Hematopoietic multipotent progenitor cell treated with erythropoietin and hydrocortisone succinate and interleukin-3 and kit ligand, for 8 days (in vitro differentiated cells): ENCODE measurements at places on chromosomes 3 and 15.

- no peak for DNase-seq
Measured at GRCh38 chr3:106589311-106589942, 720.6 kb upstream of the CBLB start.

DNA sequence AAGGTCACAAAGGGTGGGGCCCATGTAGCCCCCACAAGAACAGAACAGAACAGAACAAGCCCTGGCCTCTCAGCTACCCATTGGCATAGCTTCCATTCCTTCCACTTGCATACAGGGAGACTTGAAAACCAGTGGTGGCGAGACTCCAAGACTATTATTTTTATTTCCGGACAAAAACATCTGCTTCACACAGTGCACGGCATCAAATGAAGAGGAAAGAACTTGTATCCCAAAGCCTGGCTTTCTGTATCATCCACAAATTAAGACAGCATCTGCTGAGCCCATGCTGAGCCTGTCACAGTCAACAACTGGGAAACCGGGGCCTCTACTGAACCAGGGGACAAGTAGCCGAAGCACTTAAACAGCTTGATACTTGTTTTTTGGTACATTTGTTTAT is 56.0 kb downstream of the CLEC3B start:
- DNase-seq: no peak

- DNase-seq: no peak
Measured at GRCh38 chr3:191959876-191960413, 499.0 kb downstream of the PYDC2 start.

DNA sequence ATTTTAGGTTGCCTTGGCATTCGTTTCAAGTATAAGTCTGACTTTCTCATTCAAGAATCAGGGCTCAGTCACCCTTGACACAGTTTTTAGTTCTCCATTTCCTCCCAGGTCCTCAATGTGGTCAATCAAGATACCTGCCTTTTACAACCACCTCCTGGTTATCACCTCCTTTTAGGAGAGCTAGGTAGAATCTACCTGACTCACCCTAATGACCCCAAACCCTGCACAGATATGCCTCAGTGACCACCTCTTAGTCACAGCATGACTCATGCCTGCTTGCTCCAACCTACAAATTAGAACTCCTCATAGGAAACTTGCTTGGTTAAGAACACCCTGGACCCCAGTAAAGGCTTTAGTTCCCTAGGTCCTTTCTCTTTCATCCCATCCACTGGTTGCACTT is 22.5 kb downstream of the DMXL2 start:
- no peak for DNase-seq

DNA sequence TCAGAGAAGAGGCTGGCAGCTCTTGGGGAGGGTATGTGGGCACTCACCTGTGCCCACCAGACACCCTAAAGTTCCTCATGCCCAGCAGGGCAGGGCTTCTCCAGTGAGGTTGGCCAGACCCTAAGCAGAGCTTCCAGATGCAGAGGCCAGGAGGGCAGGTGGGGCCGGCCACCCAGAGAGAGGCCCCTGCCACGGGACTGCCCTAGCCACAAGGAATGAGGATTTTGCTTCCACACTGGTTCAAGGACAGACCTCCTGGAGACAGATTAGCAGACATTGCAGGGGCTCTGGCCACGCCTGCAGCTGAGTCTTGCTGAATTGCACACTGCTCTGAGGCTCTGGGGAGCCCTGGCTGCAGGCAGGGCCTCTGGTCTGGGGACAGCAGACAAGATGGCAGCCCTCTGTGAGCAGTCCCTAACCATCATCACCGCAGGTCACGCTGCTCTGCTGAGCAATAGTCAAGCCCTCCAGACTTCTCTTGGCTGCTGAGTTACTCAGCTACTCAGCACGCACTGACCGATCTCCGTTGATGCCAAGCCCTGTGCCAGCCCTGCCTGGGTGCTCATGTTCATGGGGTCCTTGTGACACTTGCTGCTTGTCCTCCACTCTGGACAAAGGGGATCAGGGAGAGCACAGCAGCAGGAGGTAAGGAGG is 117.4 kb upstream of the ABHD17C start:
- no peak for DNase-seq

GRCh38 chr15:92152983-92153382 is 240.7 kb upstream of the ST8SIA2 start:
- DNase-seq: no peak

DNA sequence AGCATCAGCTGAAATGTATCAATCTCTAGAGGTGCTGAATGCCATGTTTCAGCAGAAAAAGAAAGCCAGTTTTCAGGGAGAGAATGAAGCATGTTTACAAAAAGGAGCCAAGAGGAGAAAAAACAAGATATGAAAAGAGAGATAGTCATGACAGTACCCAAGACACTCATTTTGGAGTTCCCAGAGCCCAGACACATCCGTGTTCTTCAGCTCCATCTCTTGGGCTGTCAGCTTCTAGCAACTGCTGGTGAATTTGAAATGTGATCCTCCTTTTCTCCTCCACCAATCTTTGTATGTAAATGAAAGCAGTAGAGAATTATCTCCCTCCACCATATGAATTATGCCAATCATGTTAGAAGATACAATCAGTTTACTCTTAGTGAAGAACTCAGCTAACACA is 93.0 kb upstream of the SLC25A36 start:
- no peak for DNase-seq

- peak; percentile 75 for DNase-seq
Measured at GRCh38 chr3:48273594-48274211, 32.8 kb downstream of the ZNF589 start.

DNA sequence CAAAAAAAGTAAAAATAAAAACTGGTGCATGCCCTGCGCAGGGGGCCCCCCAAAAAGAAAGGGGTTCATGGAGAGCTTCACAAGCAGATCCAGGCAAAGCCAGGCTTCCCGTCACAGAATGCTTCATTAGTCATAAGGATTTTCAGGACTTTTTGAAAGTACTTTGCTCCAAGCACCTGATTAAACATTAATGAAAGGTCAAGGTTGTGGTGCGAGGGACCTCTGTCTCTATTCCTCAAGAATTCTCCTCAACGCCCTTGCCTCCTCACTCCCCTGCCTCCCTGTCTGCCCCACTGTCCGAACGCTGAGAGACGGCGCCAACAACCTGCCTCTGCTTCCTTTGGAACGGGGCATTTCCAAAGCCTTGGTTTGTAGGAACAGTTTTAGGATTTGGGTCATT is 240.1 kb upstream of the IGF1R start:
- DNase-seq: no peak

- peak; percentile 15 for DNase-seq
Measured at GRCh38 chr3:23113455-23114171, 89.5 kb upstream of the UBE2E2 start.

- no peak for DNase-seq
Measured at GRCh38 chr3:14716591-14716990, 41.6 kb downstream of the C3orf20 start.

GRCh38 chr15:29090617-29091466 is 178.8 kb downstream of the NSMCE3 start:
- DNase-seq: peak; percentile 42

- no peak for DNase-seq
Measured at GRCh38 chr3:119598410-119599098, 869 bp downstream of the PLA1A start.

DNA sequence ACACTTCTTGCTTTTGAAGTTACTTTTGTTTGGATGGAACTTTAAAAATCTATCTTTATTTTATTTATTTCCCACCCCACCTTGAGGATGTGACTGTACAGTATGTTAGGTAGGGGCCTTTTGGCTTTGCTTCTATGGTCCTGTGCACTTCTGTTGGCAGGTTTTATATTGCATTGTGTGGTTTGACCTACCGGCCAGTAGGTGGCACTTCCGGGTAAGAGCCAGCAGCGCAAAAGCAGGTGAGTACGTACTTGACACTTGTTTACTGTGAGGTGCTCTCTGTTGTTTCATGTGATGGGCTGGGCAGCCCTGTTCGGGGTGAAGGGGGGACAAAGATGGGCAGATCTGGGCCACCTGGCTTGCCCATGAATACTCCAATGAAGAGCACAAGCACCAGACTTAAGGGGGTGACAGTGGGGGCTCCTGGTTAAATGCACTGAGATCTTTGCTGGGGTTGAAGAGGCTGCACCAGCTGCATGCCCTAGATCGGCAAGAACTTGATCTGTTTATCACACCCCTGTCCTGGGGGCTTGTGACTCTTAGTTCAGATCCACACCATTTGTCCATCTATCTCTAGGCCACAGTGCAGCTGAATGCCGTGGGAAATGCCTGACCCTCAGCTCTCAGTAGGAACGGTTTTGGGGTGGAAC is 131.6 kb downstream of the NLGN1 start:
- DNase-seq: peak; percentile 36

DNA sequence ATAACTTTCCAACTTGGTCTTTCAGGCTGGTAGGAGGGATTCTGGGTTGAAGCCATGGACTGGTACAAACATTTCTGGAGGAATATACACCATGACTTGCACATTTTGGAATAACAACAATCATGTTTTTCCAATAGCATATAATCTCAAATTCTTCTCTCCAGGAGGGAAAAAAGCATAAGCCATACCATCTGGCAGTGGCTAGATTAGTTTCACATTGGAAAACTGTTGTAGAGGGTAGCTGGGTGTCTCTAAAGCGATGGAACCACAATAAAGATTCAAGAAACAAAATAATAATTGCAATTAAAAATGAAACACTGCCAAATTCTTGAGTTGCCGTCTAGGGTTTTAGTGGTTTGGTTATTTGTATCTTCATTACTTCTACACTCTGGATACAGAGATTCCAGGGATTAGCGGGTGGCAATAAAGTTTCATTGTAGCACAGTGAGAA is 278.5 kb upstream of the RASGRP1 start:
- DNase-seq: no peak

DNA sequence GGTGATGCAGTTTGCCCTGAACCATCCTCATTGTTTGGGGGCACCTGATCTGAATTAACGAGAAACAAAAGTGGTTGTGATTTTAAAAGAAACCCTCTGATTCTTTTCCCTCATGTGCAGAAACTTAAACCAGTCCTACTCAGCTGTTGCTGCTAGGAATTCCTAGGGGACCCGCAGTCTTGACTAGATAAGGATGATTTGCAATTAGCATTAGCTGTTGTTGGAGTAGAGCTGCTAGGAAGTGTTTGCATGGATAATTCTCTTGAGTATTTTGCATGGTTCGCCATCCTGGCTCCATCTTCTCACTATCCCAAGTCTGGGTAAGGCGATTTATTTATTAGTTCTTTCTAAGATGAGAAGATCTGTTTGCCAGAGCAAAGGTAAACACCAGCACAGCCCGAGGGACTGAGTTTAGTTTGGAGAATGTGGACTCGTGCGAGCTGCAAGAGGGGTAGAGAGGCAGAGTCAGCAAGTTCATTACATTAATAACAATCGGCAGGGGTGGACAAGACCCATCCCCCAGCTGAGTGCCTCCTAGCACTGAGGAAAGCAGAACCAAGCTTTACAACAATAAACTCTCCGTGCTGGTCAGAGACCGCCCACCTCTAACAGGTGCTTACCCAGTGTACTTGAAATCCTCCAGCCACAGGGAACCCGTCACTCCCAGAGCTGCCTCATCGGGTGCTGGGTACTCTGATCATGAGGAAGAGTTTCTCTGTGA is 4.1 kb downstream of the FGD5 start:
- DNase-seq: no peak

- DNase-seq: peak; percentile 9
Measured at GRCh38 chr3:101195951-101196713, 124.2 kb downstream of the IMPG2 start.

DNA sequence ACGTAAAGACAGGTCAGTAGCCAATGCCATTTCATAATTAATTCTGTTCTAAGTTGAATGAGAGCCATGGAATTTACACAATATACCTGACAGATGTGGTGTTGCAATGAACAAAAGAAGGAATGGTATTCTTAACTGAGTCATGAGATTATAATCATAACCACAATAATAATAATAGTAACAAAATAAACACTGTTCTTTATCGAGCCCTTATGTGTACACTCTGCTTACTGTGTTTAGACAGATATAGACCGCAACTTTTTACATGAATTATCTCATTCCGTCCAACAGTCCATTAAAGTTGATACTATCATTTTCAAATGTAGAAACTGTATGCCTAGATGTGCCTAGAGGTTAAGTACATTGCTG is 28.2 kb upstream of the SCAANT1 start:
- DNase-seq: peak; percentile 53

GRCh38 chr3:149555927-149556326 is 81.4 kb downstream of the TM4SF4 start:
- no peak for DNase-seq

GRCh38 chr3:186824430-186825139 is 17.9 kb upstream of the ADIPOQ start:
- no peak for DNase-seq

DNA sequence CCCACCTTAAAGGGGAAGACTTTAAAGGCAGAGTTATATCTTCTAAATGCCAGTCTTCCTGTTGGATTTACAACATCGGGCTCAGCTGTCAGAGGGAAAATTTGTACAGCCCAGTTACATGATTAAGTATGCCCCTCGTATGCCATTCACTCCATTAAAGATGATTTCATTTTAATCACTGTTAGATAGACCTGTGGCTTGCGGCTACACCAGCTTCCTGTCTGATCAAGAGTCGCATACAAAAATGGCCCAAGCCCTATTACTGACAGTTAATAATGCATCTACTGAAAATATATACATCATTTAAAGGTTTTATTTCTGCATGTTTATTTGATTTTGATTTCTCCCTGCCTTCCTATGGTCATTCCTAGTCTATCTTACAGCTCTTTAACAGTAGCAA is 7.1 kb downstream of the EIF4E3 start:
- DNase-seq: no peak

GRCh38 chr15:96767703-96768434 is 437.4 kb downstream of the NR2F2 start:
- DNase-seq: no peak

- peak; percentile 81 for DNase-seq
Measured at GRCh38 chr3:179037351-179037750, 34.3 kb downstream of the ZMAT3 start.

- no peak for DNase-seq
Measured at GRCh38 chr3:140552403-140552802, 125.5 kb upstream of the TRIM42 start.
